ENCODE measurements at places on chromosomes 11 and 22.

DNA sequence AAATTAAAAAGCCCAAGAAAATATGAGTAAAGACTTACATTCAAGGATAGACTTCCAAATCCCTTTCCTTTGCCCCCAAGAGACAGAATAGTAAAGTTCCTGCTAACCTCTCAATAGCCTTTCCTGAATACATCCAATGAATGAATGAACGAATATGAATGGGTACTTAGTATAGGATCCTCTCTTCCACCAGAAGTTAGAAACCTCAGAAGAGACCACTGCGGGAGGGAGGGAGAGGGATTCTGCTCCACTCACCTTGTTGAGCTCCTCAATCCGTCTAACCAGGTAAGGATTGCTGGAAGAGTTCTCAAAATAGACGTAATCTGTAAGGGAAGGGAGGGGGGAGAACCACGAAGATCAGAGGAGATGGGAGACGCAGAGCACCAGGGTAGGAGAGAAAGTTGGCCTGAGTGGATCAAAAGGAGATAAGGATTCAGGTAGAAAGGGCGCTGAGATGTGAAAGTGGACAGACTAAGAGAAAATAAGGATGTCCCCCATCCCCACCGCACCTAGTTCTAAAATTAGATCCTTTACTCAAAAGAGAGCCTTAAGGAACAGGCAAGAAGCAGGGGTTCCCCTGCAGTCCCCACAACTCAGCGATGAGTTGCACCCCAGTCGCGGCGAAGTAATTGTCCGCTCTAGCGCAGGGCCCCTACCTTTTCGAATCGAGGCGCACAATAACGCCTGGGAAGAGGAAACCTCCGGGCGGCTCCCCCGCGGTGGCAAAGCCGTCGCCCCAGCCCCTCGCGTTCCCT lies 1.1 kb downstream of the MTA2 start:
- no peak for DNase-seq

GRCh38 chr11:103587901-103588788 lies 448.3 kb upstream of the DDI1 start:
- no peak for DNase-seq

- no peak for DNase-seq
Measured at GRCh38 chr11:62201376-62201775, 7.1 kb upstream of the SCGB2A1 start.

GRCh38 chr22:19149047-19149883 lies 827 bp downstream of the GSC2 start:
- DNase-seq: no peak

Data from globus pallidus (tissue), 1 donor.